ENCODE measurements at places on chromosomes 7 and 10.

DNA sequence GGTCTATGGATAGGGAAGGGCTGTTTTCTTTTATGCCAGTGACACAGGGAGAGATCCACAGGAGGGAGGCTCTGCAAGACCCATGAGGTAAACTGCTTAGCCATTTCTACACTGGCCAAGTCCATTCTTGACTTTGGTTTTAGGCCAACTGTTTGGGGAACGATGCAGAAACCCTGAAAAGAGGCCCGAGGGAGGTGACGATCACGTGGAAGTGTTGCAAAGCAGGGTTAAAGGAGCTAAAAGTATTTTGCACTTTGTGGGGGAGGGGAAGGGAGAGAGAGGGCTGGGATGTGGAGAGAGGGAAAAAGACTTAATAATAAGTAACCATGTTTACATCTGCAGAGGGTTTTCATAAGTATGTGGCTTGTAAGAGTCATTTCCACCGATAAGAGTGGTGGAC lies 239.7 kb downstream of the EMX2 start:
- DNase-seq, result no peak

GRCh38 chr7:87404674-87405073 lies 59.2 kb downstream of the CROT start:
- DNase-seq, result no peak

GRCh38 chr7:6008668-6009611 lies at the start of the genes AIMP2 and PMS2:
Gene AIMP2 (plus strand): TSS chr7:6009272. CDS start chr7:6009364, 92 bp downstream.
Gene PMS2 (minus strand): TSS chr7:6009049. CDS start chr7:6009019, 30 bp downstream.
- DNase-seq, result peak; percentile 97

DNA sequence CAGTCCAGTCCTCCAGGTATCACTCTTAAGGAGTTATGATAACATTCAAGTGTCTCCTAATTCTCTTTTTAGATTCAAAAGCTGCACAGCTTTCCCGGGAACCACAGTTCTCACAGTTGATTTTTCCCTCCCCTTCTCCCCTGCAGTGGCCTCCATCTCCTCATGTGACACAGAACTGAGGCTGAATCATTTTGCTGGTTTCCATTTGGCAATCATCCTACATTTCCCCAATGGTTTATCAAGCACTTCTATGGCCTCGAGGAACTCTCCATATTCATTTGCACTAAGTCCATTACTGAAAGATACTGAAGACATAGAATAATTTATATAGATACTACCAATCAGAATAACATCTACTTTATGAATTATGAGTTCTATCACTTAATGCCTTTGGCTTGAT lies 484.9 kb downstream of the GPAM start:
- DNase-seq, result no peak

DNA sequence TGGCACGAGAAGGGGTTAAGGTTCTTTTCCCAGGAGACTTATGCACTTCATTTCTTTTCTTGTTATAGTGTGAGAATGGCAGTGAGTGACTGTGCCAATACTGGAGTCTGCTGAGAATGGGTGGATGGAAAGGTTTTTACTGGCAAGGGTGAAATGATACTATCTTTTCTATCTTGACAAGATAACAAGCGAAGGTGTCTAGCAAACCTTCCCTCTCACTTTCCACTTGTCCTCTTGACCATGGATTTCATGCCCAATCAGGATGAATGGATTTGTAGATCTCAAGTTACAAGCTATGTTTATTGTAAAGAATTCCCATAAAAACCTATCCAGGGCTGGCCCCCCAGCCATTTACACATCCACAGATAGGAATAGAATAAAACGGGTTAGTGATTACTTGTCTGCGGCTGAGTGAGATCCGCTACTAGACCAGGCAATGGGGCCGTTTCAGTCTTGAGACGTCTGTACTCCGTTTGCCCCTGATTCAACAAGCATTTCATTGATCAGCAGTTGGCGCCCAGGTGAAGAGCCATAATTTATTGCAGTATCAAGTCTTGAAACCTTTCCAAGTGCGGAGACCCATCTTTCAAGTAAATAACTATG lies 152.6 kb downstream of the PRKCQ start:
- no peak for DNase-seq

DNA sequence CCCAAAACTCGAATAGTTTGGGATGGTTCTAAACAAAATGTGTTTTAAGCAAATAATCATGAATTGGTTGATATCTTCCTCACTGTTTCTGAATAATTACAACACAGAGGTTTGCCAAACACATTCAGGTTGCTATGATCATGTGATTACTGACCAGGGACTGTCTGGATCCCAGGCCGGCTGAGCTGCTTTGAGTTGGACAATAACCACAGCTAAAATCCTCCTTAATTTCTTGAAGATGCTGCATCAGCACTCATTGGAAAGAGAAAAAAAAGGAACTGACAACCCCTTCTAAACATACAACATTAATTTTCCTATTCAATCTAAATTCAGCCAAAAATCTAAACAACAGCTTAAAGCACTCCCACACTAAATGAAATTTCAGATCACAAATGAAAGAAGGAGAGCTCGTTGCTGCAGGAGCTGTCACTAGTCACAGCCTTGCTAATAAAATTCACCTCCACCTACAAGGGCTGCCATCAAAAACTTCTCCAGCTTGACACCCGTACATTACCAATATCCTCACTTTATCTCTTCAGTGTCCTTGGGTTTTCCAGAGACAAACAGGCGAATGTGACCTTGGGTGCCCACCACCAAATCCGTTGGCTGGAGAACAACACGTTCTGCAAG lies 560.2 kb downstream of the KCNMA1 start:
- no peak for DNase-seq

GRCh38 chr10:20970708-20971107 lies 73.6 kb upstream of the NEBL start:
- DNase-seq, result no peak

DNA sequence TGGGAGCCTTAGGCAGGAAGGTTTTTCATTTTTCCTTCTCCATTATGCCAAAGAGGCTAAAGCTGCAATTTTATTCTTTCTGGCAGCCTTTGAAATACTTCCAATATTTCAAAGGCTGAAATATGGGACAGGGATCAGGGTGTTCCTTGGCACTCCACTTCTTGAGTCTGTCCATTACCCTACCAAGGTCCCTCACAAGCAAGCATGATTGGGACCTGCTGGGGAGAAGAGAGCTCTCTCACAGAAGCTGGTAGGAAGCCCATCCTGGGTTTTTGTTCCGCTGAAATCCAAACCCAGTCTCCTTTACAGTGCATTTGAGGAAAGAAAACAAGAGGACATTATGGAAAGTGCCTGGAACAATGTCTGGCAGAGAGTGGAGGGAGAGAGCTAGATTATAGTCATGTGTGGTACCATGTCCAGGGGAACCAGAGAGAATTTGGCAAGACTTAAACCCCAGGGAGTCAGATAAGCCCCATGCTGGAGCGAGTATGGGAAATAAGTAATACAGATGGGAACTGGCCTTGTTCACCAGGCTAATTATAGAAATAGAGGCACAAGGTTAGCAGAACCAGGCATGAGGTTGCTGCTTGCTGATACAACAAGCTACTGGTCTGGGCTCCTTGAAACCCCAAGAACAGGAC lies 104.7 kb downstream of the LSM5 start:
- DNase-seq, result no peak

GRCh38 chr7:44735403-44736165 lies 13.1 kb upstream of the ZMIZ2 start:
- DNase-seq, result no peak

GRCh38 chr7:140702774-140703173 lies 6.3 kb downstream of the NDUFB2 start:
- no peak for DNase-seq

DNA sequence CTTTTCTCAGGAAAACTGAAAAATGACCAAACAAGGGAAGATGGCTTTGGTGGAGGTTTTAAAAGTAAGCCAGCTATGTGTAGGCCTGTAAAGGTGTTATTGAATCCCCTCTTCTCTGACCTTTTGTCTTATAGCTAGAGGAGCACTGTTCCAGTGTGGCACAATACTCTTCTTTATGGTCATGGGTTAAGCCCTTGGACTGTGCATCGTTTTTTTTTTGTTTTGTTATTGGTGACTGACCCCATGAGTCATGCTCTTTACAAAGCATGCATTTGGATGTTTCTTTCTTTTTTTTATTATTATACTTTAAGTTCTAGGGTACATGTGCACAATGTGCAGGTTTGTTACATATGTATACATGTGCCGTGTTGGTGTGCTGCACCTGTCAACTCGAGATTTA lies 19.6 kb upstream of the FAM25A start:
- no peak for DNase-seq

DNA sequence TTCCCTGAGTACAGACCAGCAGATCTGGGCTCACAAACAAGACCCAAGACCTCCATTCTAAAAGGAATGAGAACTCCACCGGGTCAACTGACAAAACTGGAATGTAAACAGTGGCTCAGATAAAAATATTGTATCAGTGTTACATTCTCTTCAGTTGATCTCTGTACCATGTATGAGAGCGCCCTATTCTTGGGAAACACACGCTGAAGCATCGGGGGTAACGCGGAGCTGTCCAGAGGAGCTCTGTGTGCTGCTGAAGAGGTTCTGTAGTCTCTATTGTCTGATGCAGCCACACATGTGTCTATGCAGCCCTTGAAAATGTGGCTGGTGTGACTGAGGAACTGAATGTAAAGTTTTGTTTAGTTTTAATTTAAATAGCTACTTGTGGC lies 39.7 kb downstream of the HIPK2 start:
- DNase-seq, result no peak

GRCh38 chr10:48542471-48543181 lies 62.2 kb downstream of the ARHGAP22 start:
- DNase-seq, result no peak

DNA sequence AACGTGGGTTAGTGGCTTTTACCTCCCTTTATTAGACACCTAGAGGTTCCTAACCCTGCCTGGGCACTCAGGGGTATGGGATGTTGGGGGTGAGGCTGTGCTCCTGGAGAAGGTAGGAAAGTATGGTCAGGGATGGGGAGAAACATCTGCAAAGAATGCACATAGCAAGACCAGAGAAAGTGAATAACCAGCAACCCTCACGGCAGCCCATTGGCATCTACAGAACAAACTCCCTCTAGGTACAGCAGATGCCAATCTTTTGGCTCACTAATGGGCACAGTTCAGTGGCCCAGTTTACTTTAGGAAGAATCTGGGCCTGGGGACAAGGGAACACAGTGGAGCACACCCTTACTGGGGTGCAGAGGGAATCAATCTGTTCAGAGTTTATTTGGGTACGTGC lies 143.9 kb downstream of the JAZF1 start:
- no peak for DNase-seq

GRCh38 chr10:59366290-59366689 lies 3.9 kb upstream of the FAM13C start:
- no peak for DNase-seq

- no peak for DNase-seq
These were observed 46.5 kb downstream of the LHPP start for GRCh38 chr10:124508070-124508667.

DNA sequence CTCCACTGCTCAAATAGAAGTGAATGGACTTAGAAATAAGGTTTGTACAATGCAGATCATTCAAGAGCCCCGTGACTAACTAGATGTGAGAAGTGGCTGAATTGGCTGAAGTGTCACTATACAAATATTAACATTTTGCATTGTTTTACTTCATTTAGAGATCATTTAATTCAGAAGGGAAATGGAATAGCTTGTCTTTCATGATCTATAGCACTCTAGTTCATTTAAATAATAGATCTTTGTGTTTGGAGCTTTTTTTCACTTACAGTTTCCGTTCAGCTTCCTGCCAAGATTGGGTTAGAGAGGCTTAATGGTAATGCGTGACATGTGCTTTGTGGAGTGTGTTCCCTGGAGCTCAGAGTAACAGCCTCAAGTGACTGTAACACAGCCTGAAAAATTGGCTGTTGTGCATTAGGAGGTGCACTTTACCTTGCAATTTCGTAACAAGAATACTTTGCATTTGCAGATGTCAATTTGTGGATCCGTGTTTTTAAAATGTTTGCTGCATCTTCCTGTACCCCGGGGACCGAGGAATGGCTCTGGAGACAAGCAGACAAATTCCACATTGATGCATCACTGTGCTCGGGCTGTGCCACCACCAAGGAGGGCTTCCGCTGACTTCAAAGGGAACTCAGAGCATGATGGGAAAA lies 170.3 kb downstream of the NRP1 start:
- DNase-seq, result peak; percentile 26

- no peak for DNase-seq
These were observed 1.9 kb downstream of the VWDE start for GRCh38 chr7:12401538-12402364.

GRCh38 chr7:157775021-157775559 lies 438.3 kb downstream of the DNAJB6 start:
- no peak for DNase-seq

DNA sequence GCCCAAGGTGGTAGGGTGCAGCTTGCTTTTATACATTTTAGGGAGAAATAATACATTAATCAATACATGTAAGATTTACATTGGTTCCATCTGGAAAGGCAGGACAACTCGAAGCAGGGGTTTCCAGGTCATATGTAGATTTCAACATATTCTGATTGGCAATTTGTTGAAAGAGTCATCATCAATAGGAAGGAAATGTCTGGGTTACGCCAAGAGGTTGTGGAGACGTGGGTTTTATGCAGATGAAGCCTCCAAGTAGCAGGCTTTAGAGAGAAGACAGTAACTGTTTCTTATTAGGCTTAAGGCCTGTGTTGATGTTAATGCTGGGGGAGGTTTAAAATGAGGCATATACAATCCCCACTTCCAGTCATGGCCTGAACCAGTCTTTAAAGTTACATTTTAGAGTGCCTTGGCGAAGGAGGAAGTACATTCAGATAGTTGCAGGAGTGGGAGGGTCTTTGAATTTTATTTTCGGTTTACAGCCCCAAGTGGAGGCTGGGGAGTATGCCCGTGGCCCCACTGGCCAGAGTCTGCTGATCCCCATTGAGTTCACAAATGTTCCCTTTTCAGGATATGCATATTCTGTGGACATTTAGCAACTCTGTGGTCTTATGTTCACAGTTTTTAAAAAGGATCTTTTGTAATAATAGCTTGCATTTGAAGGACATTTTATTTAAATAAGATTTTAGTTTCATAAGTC lies 166.0 kb upstream of the GDF10 start:
- no peak for DNase-seq

DNA sequence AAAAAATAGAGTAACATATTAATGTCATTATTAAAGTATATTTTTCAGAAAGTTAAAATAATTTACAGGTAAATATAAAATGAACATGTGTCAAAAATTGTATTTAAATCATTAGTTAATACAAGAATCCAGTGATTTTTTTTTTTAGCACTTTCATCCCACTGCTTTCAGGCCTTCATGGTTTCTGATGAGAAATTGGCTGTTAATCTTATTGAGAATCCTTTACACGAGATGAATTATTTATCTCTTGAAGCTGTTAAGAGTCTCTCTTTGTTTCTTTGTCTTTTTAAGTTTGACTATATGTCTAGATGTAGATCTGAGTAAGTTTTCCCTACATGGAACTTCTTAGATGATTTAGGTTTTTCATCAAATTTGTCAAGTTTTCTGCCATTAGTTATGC lies 578.5 kb upstream of the KCND2 start:
- no peak for DNase-seq

Data from DMS79 treated with DMSO at 0.1 percent for 48 hours (cell line).